Stimulated activated CD8-positive, alpha-beta memory T cell treated with anti-CD3 and anti-CD28 coated beads, Interleukin-15, amount 100 ng/mL, for 48 hours (primary cell): ENCODE measurements at places on chromosomes 12 and 14.

DNA sequence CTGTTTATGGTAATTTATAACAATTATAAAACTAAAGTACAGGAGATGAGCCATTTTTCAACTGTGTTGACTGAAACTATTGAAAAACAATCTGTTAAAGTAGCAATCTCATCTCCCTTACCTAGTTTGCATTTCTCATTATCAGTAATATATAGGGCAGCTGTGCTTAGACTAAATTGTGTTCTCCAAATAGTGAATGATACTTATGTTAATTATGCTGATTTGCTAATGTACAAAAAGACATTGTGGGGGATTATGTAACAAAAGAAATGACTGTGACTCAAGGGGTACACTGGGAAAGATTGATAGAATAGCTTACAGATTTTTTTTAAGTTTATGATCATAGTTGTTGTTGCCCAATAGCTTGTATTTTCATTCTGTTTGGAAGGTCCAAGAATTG is 207.7 kb downstream of the FUT8 start:
- no peak for DNase-seq

DNA sequence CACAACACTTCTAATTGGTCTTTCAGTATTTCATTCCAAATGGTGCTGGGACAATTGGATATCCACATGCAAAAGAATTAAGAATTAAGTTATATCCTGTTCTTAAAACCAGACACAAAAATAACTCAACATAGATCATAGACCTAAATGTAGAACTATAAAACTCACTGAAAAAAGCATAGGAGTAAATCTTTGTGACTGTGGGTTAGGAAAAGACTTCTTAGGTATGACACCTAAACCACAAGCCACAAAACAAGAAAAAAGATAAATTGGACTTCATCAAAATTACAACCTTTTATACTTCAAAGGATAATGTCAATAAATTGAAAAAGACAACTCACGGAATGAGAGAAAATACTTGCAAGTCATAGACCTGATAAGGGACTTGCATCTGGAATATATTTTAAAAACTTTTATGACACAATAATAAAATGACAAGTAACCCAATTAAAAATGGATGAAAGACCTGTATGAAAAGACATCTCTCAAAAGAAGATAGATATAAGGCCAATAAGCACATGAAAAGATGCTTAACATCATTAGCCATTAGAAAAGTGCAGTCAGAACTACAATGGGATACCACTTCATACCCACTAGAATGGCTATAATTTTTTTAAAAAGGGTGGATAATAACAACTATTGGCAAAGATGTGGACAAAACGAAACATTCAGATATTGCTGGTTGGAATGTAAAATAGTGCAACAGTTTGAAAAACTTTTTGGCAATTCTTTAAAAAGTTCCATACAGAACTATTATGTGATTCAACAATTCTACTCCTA is 72.5 kb upstream of the SLC38A4 start:
- no peak for DNase-seq

DNA sequence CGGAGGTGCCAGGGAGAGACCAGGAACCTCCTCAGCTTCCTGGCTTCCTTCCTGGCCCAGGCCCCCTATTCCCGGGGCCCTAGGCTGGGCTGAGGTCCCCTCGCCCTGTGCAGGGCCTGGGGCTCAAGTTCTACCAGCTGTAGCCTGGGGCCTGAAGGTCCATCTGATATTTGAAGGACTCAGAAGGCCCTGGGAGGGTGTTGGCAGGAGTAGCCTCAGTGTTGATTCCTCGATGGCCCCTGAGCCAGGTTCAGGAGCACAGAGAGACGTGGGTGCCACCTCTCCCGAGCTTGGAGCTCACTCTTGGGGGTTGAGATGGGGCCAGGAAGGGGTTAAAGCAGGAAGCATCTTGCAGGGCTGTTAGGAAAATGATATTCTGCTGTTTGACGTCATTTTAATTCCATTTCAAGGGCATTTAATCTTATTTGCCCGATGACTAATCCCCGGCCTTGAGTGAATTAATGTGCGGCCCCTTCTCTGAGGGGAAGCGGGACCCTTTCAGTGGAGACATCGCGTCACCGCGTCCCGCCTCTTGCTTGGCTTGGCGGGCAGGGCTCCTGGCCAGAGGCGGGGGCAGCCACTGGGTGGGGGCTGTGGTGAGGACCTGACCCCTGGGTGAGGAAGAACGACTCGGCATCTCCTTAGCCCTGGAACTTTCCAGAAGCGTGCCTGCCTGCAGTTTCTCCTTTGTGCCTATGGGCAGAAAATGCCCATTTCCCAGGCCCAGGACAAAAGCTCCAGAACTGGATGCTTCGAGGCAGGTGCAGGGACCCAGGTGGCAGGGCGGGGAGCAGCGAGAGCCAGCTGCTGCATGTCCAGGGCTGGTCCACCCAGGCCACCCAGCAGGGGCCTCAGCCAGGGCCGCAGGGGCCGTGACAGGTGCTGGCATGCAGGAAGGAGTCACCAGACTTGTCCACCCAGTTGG is 158.3 kb downstream of the KIF26A start:
- DNase-seq = no peak

GRCh38 chr14:101458741-101459550 is 102.3 kb upstream of the DIO3 start:
- DNase-seq = no peak

DNA sequence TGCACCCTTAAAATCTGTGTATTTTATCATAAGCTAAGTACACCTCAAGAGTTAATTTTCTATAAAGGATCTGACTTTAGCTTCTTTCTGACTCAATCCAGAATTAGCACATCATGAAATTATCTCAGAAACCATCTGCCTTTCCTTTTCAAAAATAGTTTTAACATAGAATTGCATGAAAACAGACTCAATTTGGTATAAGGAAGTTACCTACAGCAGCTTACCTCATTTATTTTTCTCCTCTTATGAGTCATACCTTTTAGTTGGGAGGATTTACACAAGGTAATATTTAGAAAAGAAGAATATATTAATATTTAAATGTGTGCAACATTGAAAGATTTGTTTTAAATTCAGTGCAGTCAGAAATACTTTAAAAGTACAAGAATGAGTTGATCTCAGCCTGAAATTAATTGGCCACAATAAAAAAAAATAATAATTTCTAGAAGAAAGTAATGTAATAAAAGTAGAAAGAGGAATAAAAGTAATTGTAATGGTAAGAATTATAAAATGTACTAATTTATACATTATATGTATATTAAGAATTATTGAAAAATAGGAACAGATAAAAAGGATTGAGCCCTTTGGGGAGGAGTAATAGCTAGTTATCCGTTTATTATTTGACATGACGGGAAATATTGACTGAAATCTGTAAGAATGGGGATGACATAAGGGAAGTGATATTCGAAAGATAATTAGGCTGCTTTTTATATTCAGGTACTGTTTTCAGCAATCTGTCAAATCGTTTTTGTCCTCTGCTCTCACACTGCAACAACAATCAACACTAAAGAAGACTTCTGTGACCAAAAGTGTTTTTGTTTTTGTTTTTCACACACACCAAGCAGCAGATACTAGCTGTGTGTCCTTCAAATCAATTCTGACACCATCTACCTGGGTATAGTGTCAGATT is 20.5 kb downstream of the ADAM21 start:
- no peak for DNase-seq

GRCh38 chr12:55172686-55173085 is 46.5 kb downstream of the OR9K2 start:
- DNase-seq = no peak

GRCh38 chr14:56216626-56217379 is 98.6 kb downstream of the PELI2 start:
- no peak for DNase-seq

DNA sequence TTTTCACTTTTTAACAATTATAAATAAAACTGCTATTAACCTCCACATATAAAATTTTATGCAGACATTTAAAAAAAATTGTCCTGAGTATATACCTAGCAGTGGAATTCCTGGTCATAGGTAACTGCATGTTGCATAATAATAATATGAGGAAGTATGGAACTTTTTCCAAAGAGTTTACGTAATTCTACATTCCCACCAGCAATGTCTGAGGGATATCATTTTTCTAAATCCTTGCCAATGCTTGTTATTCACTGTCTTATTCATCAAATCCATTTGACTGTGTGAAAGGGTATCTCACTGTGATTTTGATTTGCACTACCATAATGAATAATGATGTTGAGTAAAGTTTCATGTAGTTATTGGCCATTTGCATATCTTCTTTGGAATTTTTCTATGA is 393.8 kb downstream of the LRFN5 start:
- DNase-seq = no peak

DNA sequence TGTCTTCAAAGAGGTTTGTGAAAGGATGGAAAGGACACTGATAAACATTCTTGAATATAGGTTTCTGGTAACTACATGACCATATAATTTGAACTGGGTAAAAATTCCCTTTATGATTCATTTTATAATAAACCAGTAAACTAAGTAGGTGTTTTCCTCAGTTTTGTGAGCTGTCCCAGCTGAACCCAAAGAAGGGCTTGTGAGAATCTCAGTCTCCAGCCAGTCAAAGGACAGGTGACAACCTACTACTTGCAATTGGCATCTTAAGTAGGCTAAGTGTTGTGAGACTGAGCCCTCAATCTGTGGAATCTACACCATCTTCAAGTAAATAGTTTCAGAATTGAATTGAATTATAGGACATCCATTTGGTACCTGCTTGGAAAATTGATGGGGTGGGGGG is 75.2 kb downstream of the MYF5 start:
- DNase-seq = no peak

GRCh38 chr14:61662437-61663311 is 32.6 kb upstream of the HIF1A start:
- DNase-seq = peak; percentile 49

DNA sequence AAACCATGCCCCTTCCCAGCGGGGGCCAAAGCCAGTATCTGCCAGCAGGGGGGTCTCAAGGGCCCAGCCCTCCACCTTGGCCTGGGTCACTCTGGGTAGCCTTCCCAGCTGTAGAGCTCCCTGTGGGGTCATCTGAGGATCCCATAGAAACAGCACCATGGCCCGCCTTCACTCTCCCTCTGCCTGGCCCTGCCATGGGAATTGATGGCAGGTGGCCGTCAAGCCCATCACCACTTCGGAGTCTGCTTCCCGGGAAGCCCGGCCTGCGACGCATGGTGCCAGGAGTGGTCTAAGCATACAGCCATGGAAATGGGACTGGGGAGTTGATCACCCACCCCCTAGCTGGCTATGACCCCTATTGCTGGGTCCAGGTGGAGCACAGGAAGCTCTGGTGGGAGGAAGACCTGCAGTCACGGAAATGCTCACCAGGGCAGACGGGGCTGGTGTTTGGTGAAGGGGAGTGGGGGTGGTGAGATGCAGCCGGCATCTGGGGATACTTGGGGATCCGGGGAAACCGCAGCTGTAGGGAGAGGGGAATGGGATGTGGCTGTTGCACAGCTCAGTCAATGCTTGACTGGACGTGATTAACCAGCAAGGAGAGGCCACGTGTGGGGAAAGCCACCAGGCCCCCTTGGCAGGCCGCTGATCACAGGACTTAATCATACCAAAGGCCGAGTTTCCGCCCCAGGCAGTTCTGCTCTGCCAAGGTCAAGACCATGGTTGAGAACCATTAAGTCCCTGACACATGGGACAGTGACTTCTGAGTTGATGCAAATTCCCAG is 52.2 kb upstream of the DIO3 start:
- no peak for DNase-seq

DNA sequence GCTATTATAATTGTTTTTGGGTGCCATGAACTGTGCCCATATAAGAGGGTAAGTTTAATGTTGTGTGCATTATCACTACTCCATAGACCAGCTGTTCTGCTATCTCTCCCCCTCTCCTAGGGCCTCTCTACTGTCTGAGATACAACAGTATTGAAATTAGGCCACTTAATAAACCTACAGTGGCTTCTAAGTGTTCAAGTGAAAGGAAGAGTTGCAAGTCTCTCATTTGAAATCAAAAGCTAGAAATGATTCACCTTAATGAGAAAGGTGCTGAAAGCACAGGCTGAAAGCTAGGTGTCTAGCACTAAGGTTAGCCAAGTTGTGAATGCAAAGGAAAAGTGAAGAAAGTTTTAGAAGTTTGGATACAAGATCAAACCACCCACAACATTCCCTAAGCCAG is 168.0 kb downstream of the SLC16A7 start:
- DNase-seq = no peak

DNA sequence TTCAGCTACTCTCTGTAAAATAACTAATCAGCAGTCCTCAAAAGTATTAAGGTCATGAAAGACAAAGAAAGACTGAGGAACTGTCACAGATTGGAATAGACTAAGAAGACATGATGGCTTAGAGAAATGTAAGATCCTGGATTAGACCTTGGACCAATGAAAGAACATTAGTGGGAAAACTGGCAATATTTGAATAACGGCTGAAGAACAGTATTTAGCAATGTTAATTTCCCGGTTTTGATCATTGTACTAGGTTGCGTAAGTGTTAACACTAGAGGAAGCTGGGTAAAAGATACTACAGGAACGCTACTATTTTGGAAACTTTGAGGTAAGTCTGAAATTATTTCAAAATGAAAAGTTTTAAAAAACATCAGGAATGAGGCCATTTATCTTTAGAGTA is 98.8 kb upstream of the RESF1 start:
- DNase-seq = no peak

DNA sequence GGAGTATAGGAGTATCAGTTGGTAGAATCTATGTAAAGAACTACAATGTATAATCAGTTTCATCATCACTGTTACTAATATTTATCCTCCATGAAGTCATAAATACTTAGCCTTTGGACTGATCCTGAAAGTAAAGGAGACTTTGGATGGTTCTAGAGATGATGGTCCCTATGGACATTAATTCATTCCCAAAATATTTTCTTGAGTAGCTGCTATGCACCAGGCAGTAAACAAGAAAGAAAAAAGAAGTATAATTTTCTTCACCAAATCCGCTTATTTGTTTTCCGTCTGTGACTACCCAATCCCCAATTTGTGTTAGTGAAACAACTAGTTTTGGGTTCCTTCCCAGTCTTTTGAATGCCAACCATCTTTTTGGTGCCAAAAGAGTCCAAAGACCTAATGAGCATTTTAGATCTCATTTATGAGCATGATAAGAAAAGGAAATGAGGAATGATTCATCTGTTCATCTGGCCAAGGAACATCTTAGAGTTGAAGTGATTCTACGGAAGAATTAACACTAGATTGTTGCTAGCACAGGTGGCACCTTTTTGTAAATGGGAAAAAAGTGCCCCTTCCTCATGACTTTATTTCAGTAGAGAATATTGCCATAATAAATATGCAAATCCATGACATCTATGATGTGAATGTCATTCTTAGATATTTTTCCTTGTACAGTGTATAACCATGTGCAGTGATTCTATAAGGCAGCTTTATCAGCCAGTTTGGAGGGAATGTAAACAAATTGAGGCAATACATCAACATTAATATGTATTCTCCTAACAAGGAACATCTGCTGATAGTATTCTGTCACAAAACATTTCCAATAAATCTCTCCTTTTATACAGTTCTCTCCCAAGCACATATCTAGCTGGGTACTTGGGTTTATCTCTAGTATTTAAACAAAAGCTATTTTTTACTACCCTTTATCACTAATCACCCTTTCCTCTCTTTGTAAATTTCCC is 85.1 kb upstream of the CCDC91 start:
- no peak for DNase-seq

GRCh38 chr12:25715102-25715501 is 162.0 kb upstream of the LMNTD1 start:
- DNase-seq = no peak

GRCh38 chr12:122985338-122986257 is 5.1 kb downstream of the ARL6IP4 start:
- no peak for DNase-seq
